ENCODE measurements at places on chromosomes 3 and 15.

- DNase-seq, result no peak
Observed at GRCh38 chr3:48034000-48034516, 17.8 kb upstream of the MAP4 start.

DNA sequence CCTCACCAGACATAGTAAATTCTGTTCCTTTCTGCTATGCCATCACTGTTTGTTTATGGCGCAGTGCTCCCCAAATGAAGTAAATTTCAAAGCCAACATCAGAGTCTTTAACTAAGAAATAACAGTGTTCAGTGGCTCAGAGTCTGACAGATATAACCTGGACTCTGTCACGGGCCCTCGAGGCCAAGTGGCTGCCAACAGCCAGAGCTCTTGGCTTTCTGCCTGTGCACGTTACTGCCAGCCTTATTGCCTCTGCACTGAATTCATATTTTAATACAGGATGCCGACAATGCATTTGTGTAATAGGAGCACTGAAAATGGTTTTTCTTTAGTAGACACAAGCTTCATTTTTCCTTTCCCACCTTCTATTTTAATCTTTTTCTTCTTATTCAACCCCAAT is 219.9 kb downstream of the NLGN1 start:
- DNase-seq, result no peak

DNA sequence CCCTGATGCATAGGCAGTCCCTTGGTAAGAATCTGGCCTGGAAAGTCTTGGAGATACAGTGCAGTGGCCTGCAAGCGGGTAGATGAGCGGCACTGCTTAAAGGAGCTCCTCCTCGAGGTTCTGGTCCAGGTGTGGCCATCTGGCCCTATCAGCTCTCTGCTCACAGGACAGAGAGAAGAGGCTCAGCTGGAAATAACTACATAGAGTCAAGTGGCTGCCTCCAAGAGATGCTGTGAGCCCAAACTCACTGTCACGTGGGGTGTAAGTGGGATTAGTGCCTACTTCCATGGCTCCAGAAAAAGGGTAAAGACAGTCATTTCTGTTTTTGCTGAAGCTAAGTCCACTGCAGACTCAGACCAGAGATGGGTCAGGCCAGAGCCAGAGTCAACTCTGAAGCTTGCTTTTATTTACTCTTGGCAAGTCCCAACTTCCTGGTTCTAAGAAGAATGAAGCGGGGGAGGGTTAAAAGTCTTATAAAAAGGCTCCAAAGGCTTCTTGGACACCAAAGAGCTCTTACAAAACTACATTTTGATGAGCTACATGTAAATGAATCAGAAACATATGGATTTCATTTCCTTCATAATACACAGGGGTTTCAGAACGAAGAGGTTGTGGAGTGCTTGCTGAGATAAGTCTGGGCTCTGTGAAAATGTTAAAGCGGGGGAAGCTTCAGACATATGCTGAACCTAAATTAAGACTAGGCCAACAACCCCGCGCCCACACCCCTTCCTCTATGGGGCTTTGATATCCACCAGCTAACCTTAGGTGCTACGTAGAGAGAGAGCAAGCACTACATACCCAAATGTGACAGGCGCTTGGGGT is 77.1 kb downstream of the PDZRN3 start:
- no peak for DNase-seq

- DNase-seq, result no peak
Observed at GRCh38 chr3:14481646-14482036, 58.5 kb downstream of the GRIP2 start.

GRCh38 chr3:160790726-160791125 is 34.7 kb downstream of the PPM1L start:
- DNase-seq, result no peak

DNA sequence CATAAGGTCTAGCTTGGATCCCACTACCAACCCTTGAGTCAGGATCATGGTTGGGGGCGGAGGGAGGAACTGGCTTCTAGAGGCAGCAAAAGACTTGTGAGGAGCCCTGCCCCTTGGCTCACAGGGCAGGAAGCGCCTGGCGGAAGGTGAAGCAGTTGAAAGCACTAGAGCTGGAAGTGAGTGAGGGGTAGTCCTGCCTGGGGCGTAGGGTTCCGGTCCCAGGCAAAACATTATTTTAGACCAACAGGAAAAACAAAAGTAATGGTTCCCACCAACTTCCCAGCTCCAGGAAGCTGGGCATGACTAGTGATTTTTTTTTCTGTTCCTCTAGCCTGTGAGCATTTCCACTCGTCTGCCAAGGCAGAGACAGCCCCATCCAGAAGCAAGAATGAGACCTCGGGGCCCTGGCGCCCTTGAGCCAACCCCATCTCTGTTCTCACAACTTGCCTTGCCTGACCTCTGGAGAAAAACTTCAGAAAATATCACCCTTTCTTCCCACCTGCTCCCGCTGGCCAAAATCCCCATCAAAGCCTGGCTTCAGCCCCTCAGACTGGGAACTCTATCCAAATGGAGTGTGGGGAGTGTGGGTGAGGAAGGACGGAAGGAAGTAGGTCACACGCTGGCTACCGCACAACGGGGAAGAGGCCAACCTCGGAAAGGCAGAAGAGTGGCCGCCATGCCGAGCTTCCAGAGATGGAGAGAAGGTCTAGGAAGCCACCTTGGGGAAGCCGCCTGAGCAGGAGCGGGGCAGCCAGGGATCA is 57.5 kb downstream of the RBPMS2 start:
- no peak for DNase-seq

- DNase-seq, result no peak
Observed at GRCh38 chr3:72310419-72311380, 525.8 kb upstream of the PROK2 start.

GRCh38 chr3:102353805-102354204 is 81.0 kb upstream of the ZPLD1 start:
- DNase-seq, result no peak

- no peak for DNase-seq
Observed at GRCh38 chr15:68774120-68774519, 46.6 kb downstream of the ANP32A start.

DNA sequence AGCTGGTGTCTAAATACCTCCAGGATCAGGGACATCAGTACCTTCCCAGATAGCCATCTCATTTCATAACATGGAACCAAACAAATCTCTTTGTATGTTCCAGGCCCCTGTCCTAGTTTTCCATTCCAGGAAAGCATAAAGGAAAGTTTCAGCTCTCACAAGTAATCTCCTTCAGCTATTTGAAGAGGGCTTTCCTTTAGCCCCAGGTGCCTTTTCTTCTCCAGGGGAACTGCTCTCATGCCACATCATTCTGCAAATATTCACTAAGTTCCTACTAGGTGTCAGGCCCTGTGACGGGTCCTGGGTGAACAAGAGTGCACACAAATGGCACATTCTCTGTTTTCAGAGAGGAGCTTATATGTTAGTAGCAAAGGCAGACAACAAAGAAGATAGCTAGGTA is 136.1 kb downstream of the ADAMTS9 start:
- DNase-seq, result no peak

GRCh38 chr3:10935028-10935427 is 57.5 kb upstream of the SLC6A1 start:
- DNase-seq, result no peak

- no peak for DNase-seq
Observed at GRCh38 chr3:183485093-183485492, 56.7 kb upstream of the MCF2L2 start.

DNA sequence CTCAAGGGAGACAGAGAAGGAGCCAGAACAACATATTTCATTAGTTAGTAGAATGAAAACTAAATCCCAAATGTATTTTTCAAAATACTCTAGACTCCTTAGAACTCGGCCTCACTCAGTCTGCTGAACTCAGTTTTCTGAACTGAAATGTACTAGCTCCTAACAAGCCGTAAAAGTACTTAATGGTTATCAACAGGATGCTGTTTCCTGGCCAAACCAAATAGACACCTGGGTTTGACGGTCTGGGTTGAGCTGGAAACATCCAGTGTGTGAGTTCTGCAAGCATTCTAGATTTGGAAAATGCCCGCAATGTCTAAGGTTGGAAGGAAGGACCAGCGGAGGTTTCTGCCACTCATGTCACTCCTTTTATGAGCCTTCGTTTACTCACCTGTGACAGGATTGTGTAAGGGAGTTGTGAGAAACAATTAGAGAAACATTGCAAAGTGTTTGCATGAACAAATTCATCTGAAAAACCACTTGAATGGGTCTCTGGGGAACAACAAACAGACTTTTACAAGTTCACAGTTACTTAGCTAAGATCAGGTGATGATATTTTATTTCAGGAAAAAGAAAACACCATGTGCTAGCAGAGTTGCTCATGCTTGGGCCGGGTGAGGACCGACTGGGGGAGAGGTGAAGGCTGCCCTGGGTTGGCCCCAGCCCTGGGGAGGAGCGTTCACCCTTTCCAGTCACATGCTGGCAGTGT is 151.0 kb downstream of the ALDH1A2 start:
- DNase-seq, result no peak

DNA sequence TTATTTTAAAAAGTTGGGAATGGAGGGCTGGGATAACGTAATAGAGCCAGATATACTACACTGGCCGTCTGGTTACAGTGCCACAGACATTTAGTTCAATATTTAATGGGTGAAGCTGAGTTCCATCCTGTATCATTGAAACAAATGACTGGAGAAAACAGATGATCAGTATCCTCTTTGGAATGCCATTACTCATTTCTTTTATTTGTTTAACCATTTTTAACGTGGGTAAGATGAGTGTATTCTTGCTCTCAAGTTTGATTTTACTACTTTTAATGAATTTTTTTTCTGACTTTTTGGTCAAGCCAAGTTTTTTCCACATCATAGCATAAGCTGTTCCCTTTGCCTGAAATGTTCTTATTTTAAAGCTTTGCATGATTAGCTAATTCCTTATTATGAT is 53.9 kb upstream of the GRM7 start:
- DNase-seq, result no peak

DNA sequence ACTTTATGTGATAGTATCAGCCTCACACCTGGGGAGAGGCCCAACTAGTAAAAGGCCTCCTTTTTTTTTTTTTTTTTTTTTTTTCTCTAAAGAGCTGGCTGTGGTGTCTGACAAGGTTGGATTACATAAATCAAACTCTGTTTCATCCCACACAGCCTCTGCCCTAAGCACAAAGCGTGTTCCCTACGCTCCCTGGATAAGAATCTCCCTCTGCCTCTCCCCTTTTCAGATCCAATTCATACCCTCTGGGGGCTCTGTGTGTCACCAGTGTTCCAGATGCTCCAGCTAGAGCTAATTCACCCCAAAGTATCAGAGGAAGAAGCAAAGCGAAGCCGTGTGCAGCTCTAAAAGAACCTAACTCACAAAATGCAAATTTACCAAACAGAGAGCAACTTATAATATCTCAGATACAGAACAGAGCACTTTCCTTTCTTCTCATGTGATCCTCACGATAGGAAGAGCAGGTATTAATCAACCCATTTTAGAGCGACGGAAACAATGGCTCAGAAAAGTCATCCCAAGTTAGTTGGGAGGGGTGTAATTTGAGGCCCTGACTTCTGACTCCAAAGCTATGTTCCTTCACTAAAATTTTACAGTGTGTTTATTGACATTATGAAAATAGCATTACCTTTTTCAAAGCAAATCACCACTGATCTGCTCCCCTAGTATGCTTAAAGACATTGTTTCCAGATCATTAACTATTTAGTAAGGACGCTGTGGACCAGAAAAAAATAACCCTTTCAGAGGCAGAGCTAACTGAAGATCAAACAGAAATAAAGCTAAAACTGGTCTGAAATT is 12.4 kb downstream of the BMF start:
- DNase-seq, result no peak

DNA sequence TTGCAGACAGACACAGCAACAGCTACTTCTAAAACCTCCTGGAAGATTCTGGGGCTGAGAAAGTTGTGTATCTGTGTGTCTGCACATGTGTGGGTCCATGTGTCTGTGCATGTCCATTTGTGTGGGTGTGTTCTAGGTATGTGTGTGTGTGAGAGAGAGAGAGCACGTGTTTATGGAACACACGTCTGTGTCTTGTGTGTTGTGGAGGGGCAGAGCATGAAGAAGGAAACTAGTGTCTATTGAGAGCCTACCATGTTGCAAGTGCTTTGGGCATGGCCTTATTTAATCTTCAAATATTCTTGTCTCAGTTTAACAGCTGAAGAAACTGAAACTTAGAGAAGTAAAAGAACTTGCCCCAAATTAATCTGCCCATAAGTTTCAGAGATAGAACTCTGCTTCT is 327.5 kb downstream of the UACA start:
- no peak for DNase-seq

DNA sequence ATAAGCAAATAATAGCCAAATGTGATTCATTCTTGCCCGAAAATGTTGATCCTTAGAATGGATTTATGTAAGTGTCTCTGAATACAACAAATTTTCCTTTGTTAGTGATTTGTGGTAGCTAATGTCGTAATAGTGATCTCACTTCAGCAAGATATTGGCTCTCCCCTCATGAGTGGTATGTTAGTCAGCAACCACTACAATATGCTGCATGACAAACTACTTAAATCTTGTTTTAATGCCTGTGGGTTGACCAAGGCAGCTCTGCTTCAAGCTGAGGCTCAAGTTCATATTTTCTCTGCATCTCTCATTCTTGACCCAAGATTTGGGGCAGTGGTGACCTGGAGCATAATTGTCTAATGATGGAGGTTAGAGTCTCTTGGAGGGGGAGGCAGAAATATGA is 49.8 kb upstream of the GALNT15 start:
- DNase-seq, result no peak

DNA sequence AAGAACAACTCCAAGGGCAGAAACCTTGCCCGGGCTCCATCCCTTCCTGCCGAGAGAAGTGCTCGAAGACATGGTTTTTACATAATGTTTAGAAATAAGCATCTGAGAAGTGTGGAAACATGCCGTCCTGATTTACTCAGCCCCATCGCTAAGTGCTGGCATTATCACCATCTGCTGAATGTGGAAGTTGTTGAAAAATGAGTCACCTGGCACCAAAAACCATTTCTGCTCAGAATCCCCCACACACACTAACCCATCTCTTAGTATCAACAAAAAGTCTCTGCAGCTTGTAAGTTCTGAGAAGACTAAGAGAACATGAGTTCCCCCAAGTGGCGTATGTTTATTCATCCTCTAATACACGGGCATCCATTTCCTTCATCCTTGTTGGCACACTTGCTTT is 51.0 kb upstream of the ARL8B start:
- no peak for DNase-seq

DNA sequence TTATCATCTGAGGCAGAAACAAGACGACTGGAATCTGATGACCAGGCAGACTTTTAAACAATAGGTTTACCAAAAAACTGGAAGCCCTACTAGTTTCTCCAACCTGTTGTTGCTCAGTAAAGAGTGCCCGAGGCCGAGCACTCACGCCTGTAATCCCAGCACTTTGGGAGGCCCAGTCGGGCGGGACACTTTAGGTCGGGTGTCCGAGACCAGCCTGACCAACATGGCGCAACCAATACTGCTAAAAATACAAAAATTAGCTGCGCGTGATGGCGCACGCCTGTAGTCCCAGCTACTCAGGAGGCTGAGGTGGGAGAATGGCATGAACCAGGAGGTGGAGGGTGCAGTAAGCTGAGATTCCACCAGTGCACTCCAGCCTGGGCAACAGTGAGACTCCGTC is 1.1 kb upstream of the WDR5B start:
- no peak for DNase-seq

DNA sequence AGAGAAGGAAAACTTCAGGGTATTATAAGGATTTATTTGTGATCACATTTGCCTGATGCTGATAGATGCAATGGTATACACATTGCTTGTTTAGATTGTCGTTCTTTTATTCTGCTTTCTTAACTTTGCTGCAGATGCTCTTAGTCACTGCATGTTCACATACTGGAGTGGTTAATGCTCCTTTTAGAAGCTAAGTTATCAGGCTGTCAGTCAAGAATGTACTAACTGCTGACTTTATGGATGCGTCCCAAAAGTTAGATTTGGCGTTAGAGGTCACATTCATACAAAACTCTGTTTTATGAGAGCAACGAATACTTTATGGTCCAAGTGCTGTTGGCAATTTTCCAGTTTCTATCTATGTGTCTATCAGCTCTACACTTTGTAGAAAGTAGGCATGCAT is 160.7 kb downstream of the BBX start:
- no peak for DNase-seq

- DNase-seq, result no peak
Observed at GRCh38 chr3:156519758-156520162, 35.2 kb downstream of the SSR3 start.

All from mesothelial cell of epicardium (in vitro differentiated cells).